Stimulated activated CD8-positive, alpha-beta memory T cell treated with anti-CD3 and anti-CD28 coated beads, Interleukin-7, amount 100 ng/mL, for 1 hour (primary cell): ENCODE measurements at places on chromosomes 12 and 14.

GRCh38 chr14:102882226-102882906, 40.1 kb upstream of the AMN start:
- DNase-seq: no peak

DNA sequence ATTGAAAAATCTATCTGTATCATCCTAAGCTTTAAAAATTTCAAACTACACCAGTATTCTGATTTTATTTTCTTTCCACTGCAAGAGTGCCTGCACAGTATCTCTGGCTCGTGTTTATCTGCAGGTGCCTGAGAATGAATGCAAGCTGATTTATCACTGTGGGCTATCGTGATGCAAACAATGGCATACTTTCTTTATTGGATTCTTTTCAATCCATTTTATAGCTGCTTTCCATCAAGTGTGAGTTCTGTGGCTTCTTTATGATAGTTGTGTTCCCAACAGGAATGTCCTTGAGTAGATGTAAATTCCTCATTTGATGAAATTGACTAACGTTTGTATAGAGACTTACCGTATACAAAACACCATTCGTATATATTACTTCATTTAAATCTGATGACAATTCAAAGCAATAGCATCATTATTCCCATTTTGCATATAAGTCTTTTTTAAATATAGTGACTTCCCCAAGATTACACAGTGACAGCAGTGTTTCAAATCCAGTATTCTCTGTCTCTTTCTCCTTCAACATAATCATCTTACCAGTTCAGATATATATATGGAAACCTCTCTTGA, 160.3 kb upstream of the ABCD2 start:
- DNase-seq: no peak

GRCh38 chr14:95185033-95185766, 27.9 kb upstream of the DICER1 start:
- no peak for DNase-seq

- no peak for DNase-seq
Observed at GRCh38 chr12:70319605-70320004, 46.5 kb upstream of the KCNMB4 start.

GRCh38 chr14:84090837-84091236, 1439.1 kb upstream of the FLRT2 start:
- DNase-seq: no peak

DNA sequence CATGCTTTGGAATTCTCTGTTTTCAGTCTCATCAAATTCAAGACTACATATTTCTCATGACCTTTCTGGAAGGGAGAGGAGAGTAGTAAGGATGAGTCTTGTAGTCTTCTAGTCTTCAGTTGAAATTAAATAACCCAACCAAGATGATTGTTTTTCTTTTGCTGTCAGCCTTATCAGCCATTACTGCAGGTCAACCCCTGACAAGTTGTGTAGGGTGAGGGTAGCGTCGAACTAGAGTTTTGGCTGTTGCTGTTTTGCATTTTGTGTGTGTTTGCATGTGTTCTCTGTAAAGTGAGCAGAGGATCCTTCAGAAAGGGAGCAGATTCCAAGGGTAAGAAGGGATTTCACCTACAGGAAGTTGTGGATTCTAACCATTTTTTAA, 28.4 kb downstream of the DIP2B start:
- no peak for DNase-seq

- no peak for DNase-seq
Observed at GRCh38 chr12:116898669-116899068, 12.1 kb upstream of the FBXW8 start.

- DNase-seq: no peak
Observed at GRCh38 chr12:13045816-13046215, 1.6 kb downstream of the FAM234B start.

DNA sequence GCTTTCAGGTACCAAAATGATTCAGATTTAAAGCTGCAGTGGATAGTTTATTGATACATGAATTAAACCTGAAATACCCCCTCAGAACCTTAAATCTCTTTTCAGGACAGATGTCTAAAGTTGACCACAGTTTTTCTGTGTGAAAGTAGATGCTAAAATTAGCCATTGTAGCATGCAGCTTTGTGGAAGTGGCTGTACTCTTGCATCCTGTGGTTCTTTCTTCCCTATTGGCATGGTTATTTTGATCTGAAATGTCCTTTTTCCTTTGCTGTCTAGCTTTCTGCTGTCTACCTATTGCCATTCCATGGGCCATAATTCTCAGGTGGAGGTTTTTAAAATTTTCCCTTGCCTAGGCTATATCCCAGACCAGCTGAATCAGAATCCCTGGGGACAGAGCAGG, 455.6 kb downstream of the ZFP36L1 start:
- no peak for DNase-seq
